Suppressor macrophage treated with lipopolysaccharide for 1 hour (primary cell): ENCODE measurements at places on chromosomes 2 and 18.
A peak's percentile ranks its signal among the peaks of the same experiment; 100 is the strongest.

- no peak for DNase-seq
These were observed 117.8 kb downstream of the PID1 start for GRCh38 chr2:229153267-229153666.

DNA sequence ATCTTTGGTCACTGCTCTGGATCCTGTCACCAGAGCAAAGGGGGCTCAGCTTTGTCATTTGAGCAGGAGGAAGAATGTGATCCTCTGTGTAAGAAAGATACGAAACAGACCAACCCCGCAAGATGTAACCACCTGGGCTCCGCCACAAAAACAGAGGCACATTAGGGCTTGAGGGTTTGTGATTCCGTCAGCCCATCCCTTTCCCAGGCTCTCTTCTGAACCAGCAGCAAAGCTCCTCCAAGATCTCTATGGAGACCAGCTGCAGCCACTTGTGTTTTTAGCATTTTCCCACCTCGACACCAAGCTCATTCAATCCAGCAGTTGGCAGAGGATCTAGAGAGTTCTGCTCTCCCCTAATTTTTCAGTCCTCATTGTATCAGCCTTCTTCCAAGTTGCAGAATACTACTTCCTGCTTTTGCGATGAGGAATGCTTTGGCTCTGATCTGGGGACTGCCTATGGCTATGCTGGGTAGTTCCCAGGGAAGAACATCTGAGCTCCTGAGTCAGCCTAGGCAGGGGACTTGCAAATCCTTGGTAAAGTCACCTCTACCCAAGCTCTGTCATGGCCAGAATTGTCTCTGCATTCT, 139.6 kb upstream of the RAB12 start:
- DNase-seq, result peak; percentile 22

DNA sequence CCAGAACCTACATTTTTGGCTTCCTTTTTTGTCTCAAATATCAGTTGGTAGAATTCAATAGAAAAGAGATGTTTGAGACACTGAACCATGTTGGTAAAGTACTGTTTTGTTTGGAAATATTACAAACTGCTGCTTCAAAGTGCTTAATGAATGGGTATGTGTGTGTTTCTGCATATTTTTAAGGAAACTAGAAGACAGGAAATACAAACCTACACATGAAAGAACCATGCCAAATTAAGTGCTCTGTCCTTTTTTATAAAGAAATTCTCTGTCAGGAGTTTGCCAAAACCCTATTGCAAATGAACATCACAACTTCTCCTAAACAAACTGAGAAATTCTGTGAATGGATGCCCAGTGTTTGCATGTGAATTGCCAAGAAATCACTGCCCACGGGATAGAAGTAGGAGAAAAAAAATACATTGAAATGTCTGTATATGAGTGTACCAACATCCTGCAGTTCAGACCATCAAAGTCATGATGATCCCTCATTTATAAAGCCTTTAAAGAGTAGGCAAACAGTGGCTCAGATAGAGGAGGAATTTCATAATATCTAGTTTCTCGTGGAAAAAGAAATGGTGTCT, 69.6 kb upstream of the RND3 start:
- no peak for DNase-seq

DNA sequence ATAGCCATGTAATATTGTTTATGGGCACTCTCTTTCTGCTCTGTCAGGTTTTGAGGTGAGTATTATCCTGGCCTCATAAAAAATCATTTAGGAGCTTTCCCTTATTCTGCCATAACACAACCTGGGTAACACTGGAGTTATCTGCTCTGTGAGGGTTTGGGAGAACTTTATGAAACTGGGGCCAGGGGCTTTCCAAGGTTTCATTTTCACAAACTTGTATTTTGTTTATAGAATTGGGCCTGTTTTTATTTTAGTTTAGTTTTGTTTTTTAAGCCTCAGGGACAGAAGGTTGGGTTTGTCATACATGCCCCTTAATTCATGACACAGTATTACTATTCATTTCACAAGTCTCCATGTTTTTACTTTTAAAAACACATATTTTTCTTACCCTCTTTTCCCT, 83.5 kb downstream of the IRS1 start:
- DNase-seq, result no peak

- no peak for DNase-seq
These were observed 1135.3 kb upstream of the ZEB2 start for GRCh38 chr2:145655165-145655765.

- no peak for DNase-seq
These were observed 907.0 kb downstream of the EPHA4 start for GRCh38 chr2:220665108-220665471.

DNA sequence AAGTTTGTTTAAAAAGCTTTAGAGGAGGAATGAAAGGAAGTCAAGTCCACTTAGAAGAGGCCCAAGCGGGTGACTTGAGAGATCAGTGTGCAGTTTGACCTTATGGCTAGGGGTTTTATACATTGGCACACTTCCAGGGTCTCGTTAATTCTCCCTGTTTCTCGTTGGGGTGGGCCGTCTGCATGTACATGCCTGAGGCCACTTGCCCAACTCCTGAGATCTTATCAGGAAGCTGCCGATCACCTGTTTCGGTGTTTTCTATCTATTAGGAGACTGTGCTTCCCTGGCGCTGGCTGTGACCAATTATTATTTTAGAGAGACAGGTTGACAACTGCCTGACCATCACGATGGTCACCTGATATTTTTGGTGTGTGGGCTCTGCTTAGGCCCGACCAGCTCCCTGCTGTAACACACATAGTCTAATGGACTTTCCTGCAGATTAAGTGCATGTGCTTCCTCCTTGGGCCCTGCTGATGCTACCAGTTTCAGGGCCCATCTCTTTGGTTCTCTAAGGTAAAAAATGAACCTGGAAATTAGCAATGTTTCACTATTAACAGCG, 31.0 kb upstream of the MSH6 start:
- DNase-seq, result no peak

GRCh38 chr2:101152272-101153076, 1.3 kb upstream of the TBC1D8 start:
- DNase-seq, result peak; percentile 80

GRCh38 chr2:211174021-211174420, 617.6 kb downstream of the CPS1 start:
- DNase-seq, result no peak

DNA sequence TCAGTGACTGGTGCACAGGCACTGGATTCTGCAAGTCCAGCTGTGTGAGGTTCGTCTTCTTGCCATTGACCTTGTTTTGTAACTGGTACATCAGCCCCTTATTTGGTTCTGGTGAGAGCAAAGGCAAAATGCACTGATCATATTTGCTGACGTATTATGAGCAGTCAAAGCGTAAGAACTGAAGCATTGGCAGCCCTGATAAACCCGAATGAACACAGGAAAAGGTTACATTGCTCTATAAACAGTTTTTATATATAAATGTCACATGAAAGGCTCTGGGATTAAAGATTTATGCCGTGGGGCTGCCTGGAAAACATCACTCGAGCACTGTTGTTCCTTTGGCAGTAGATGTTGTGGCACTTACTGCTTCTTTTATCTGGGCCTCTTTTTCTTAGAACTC, 167.9 kb downstream of the IRS1 start:
- DNase-seq, result no peak

DNA sequence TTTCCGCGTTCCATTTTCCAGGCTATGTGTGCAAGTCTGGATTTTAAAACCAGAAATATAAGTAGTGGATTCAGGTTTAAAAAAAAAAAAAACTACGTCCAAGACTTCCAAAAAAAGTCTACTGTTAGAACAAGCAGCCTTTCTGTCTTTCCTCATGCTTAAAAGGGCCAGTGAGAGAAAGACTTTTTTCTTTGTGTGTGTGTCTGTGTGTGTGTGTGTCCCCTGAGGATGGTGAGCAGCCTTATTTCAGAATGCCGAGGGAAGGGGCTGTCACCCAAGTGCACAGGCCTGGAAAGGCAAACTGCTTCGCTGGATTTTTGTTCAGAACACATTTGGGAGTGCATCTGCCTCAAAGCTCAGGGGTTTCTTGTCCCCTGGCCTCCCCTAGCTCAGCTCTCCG, 98.8 kb downstream of the ZBTB7C start:
- no peak for DNase-seq

DNA sequence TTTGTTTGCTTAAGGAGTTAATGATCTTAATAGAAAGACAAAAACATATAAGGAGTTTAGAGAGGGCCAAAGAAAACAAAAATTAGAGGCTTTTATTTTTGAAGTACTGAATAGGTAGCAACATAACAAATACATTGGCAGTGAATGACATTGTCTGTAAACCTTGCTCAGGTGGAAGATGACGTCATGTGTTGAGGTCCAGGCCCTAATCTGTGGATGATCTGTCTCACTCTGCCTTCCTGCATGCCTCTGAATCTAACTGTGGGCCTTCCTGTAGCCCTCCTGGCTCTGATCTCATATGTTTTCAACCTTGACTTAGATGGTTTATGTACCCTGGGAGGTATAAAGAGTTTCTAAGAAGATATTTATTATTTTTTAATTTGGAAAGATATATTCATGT, 58.1 kb upstream of the DYNAP start:
- DNase-seq, result no peak

DNA sequence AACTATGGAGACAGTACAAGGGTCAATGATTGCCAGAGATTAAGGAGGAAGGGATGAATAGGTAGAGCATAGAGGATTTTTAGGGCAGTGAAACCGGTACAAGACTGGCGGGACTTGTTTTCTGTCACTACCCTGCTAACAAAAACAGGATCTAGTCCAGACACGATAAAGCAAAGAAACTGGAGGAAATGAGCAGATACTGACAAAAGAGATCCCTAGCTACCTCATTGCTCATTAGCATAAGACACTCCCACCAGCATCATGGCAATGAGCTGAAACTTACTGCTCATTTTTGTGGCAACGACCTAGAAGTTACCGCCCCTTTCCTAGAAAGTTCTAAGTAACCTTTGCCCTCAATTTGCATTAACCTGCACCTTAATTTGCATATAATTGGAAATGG, 131.2 kb downstream of the ETAA1 start:
- no peak for DNase-seq

GRCh38 chr2:218281449-218281848, 10.9 kb downstream of the TMBIM1 start:
- DNase-seq, result no peak

GRCh38 chr2:227464361-227464760, 7.6 kb upstream of the AGFG1 start:
- no peak for DNase-seq

- DNase-seq, result peak; percentile 71
These were observed 107.9 kb downstream of the CABLES1 start for GRCh38 chr18:23243178-23243577.

DNA sequence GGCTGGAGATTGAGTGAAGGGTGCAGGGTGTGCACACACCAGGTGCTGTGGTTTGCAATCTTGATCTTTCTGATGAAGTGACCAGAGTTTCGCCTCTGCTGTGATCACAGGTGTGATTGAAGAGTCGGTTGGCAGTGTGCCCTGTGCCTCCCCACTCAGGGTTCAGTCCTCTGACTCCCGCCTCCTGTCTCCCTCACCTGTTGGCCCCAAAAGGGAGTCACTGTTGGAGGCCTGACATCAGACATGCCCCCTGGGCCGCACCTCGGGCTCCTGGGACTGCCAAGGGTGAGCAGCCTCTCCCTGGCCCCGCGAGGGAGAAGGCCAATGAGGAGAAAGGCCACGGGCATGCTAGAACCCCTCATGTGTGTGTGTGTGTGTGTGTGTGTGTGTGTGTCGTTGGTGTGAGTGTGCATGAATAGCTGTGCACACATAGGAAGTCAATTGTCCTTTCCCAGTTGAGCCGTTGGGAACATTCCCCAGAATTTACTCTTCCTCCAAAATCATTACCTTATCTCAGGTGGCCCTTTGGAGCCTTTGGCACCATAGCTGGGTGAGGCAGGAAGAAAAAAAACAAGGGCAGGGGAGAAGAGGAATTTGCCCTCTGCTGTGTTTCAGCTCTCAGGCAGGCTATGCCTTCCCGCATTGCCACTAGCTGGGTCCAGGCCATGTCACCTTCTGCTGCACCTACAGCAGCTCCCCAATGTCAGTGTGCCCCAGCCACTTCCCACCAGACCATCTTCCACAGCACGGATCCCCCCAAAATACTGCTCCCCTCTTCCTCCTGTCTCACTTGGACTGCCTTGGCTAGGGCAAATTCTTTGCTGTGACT, 78.1 kb upstream of the LAPTM4A start:
- DNase-seq, result no peak

- DNase-seq, result no peak
These were observed 49.9 kb downstream of the UGP2 start for GRCh38 chr2:63891488-63892030.

- DNase-seq, result peak; percentile 49
These were observed 24.9 kb upstream of the PID1 start for GRCh38 chr2:229296016-229296415.

- no peak for DNase-seq
These were observed 43.4 kb downstream of the UPP2 start for GRCh38 chr2:158144914-158145625.

- DNase-seq, result no peak
These were observed 67.3 kb downstream of the NCKAP5 start for GRCh38 chr2:133500917-133501316.

DNA sequence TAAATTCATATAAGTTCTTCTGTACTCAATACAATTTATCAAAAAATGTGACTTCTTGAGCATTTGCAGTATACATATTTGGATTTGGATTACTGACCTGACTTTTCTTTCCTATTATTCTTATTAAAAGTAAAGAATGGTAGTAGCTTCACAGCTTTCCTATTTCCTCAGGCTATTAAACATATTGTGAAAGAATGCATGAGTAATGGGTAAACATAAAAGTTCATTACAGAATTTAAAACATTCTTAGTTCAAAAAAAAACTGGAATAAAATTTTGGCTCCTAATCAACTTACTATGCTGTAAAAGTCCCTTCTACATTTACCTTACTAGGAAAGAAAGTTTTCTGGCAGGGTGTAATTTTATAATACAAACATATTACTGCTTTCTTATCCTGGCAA, 27.3 kb upstream of the C2orf66 start:
- no peak for DNase-seq

GRCh38 chr2:28586867-28587266, 91.0 kb downstream of the PLB1 start:
- DNase-seq, result no peak

GRCh38 chr2:28589746-28590463, 94.0 kb downstream of the PLB1 start:
- DNase-seq, result no peak

- no peak for DNase-seq
These were observed 56.3 kb upstream of the UBE2E3 start for GRCh38 chr2:180924063-180924462.

DNA sequence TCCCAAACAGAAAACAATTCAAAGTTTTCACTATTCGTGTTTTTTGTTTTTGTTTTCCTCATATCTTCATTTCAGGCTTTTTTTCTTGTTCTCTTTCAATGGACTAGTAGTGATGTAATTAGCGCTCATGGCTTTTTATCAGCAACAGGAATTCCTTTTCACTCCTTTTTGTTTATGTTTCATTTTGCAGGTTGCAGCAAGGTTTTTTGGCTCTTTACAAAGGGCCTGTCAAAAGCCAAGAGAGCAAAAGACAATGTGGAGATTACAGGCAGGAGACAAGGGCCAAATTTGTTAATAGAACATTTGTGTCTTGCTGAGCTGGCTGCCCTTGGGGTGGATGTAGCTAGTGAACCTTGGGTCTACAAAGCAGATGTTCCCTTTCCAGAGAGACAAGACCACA, 467.4 kb upstream of the CDH20 start:
- no peak for DNase-seq

DNA sequence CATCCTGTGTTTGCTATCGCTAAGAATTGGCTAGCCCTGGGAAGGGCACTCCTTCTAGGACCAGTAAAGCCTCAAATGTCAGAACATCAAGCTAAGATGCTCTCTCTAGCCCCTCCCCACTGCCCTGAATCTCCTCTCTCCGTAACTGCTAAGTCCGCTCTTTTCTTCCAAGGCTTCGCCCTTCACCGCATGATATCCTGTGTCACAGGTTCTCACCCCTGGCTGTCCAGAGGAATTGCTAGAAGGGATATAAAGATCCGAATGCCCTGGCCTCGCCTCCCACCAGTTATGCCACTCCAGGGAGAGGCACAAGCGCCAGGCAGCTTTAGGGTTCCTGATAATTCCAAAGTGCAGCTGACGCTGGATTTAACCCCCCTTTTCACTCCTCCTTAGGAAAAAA, 17.1 kb upstream of the GPR45 start:
- DNase-seq, result no peak
